Mucosa of descending colon (tissue), 3 donors: ENCODE measurements at places on chromosomes 7 and 10. TPM values are rescaled to one million over a fixed set of nuclear protein-coding genes. Genes with fewer than 3 reads are reported as not detected.

DNA sequence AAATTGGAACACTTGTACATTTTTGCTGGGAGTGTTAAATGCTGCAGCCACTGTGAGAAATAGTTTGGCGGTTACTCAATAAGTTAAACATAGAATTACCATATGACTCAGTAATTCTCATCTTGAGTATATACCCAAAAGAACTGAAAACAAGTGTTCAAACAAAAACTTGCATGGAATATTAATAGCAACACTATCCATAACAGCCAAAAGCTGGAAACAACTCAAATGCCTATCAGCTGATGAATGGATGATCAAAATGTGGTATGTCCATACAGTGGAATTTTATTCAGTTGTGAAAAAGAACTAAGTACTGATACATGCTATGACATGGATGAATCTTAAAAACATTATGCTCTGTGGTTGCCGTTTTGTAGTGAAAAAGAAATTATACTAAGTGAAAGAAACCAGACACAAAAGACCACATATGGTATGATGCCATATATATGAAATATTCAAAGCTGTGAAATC is 63.0 kb upstream of the SP4 start:
- no peak for DNase-seq

- DNase-seq, result no peak
Observed at GRCh38 chr7:45713669-45714520, 139.7 kb downstream of the ADCY1 start.

GRCh38 chr7:133851411-133851810 is 275.7 kb upstream of the LRGUK start:
- DNase-seq, result no peak

DNA sequence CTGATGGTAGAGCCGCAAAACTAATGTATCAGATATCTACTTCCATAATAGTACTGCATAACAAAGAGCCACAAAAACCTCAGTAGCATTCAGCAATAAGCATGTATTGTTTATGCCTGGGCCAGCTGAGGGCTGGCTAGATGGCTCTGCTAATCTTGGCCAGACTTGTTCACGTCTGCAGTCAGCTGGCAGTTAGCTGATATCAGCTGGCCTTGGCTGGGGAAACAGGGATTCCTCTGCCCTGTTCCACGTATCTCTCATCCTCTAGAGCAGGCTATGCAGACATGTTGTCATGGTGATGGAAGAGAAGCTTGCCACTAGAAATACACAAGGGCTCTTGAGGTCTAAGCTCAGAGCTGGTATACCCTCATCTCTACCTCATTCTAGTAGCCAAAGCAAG is 62.9 kb downstream of the GRM8 start:
- no peak for DNase-seq

Gene GRID2IP
- total RNA-seq, result 0.58 TPM

DNA sequence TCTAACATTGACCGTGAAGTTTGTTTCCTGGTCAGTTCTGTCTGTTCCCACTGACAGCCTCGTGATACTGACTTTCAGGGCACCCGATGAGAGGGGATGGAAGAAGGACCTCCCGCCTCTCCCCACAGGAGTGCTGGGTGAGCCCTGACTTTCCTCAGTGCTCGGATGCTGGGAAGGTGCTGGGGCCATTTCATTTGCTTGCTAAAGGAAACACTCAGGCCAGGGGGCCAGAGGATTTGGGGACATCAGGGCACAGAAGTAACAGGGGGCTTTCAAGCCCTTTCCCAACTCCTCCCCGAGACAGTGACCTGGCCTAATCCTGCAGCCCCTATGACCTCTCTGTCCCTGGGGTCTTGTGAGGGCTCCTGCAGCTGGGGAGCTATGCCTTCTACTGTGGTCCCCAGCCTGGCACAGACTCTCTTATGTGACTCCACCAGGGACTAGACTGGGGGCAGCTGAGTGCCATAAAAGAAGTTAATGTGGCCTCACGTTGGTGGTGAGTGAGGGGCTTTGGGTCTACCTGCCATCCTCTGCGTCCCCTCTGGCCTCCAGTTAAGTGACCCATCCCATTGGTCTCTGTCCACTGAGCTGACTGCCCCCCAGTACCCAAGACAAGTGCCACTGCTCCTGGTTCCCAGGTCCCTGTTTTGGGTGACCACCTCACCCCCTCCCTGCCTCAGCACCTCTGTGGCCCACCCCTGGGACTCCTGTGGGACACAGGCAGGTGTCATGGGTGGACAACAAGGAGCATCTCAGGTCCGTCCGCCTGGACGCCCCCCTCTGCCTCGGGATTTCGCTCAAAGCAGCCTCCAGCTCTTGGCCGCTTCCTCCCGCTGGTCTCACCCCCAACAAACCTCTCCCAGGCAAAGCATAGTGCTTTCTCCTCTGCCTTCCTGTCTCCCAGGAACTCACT is 33.4 kb upstream of the HSPA12A start:
- DNase-seq, result no peak

GRCh38 chr7:141654551-141654950 is 47.4 kb downstream of the DENND11 start:
- peak; percentile 44 for DNase-seq

DNA sequence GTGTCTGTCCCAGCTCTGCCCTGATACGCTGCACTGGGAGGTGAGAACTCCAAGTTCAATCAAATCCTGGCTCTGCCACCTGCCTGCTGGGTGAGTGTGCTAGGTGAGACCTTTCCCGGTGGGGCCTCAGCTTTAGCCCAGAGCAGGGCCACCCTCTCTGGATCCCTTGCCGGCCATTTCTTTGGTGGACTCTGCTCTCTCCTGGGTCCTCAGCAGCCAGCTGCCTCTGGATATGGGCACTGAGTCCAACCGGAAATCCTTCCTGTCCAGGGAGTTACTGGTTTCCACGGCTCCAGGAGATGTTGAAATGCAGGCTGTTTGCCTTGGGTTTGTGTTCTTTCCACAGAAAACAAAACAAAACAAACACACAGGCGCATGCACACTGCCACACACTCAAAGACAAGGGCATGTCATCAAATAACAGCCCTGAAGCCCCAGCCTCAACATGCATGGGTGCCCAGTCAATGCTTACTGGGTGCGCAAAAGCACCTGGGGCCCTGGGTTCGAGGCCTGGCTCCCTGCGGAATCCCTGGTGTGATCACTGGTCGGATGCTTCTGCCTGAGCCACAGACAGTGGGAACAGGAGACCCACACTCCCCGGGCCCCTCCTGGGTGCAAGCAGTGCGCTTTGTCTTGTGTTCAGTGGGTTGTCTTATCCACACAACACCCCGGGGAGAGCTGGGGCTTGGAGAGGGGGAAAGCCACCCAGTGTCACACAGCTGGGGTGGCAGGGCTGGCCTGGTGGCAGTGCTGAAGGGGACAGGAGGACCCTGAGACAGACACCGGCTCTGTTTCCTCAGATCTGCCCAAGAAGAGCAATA is 33.1 kb downstream of the PPIF start:
- peak; percentile 44 for DNase-seq

- DNase-seq, result no peak
Observed at GRCh38 chr7:117673839-117674238, 194.0 kb downstream of the CFTR start.

Gene TMEM254
- 34.5 TPM for total RNA-seq

GRCh38 chr7:101743241-101743994 is 74.0 kb upstream of the CUX1 start:
- DNase-seq, result peak; percentile 69

DNA sequence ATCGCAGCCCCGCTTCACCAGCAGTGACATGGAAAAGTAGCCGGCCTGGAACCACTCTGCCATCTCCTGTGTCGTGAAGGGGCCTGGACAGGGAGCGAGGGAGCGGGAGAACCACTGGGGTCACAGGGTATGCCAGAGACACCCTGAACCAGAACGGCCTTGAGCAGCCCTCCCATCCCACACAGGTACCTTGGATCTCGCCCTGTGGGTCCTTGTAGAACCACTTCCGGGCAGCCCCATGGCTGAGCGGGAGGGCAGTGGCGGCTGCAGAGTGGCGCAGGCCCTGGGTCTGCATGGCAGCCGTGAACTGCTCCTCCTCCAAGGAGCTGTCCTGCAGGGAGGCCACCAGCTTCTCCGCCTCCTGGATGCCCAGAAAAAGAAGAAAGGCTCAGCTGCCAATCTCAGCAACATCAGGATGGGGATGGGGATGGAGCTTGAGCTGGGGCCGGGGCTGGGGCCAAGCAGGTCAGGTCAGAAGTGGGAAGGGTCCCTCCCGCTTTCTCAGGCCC is 9.5 kb downstream of the GIGYF1 start:
- DNase-seq, result no peak

DNA sequence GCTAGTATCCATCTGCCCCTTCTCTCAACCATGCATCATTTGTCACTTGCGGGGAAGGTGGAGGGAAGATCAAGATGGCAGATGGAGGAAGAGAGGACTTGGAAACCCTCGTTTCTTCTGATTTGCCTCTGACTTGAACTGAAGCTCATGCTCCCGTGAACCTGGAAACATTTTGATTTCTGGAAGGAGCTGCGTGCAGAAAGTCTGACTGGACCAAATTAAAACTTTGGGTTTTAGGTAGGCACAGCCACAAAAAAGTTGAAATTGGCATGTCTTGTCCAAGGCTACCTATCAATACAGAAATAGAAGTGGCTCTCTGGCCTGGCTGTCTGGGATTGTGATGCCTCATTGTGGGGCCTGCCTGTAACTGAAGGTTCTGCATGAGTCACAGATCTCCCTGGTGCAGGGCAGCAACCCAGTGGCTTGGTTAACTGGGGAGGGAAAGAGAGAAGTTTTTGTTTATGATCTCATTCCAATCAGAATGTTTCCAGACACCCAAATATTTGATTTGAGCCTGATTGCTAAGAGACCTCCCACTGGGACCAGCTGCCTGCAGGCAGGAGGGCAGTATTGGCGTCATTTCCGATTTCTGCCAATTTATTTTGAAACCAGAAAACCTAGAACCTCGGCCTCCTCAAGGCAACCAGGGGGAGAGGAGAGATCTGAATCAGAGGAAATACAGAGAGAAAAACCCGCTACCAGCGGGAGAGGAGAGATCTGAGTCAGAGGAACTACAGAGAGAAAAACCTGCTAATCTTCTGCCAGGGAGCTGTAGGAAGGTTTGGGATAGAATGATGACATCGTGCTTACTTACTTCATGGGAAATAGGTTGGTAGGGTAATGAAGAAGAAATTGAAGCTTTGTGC is 363.6 kb downstream of the ANKRD30A start:
- DNase-seq, result no peak

- peak; percentile 95 for DNase-seq
Observed at GRCh38 chr7:95596198-95597063, at the start of gene PDK4. PDK4 (minus strand) TSS chr7:95596516; CDS start chr7:95596293, 223 bp downstream.

GRCh38 chr7:38585572-38586354 is 45.4 kb downstream of the AMPH start:
- DNase-seq, result no peak

- DNase-seq, result peak; percentile 68
Observed at GRCh38 chr10:97332591-97333350, 1.8 kb downstream of the FRAT2 start.

DNA sequence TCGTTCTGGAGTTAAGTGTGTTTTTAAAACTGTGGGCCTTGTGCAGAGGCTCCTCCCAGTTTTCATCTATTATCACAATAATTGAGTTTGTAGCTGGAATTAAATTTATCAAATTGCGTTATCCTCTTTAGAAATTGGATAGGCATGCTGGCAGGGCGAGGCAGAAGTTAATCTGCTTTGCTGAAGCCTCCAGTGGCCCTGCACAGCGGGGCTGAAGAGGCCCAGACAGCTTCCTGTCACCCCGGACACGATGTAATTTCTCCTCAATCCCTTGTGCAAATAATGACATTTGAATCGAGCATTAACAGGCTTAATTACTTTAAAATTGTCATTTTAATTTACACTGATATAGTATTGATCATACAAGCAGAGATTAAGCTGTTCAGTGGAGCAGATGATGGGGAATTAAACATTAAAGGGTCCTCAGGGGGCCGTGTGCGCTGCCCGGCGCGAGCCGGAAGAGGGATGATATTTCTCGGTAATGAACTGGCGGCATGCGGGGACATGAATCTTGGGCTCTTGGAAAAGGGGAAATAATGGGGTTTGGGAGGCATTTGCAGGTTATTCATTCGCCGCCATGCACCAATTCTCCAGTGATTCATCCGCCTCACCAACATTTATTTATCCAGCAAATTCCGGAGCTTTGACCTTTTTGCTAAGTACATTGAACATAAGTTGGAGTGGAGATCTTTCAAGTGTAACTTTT is 118.5 kb downstream of the NKX6-2 start:
- no peak for DNase-seq

Gene PNLIPRP2
- 2.8 TPM for total RNA-seq

GRCh38 chr7:135862586-135863340 is 114.2 kb upstream of the FAM180A start:
- DNase-seq, result no peak

Gene H2BK1
- total RNA-seq, result not detected

Gene AKR1E2
- 8.0 TPM for total RNA-seq

DNA sequence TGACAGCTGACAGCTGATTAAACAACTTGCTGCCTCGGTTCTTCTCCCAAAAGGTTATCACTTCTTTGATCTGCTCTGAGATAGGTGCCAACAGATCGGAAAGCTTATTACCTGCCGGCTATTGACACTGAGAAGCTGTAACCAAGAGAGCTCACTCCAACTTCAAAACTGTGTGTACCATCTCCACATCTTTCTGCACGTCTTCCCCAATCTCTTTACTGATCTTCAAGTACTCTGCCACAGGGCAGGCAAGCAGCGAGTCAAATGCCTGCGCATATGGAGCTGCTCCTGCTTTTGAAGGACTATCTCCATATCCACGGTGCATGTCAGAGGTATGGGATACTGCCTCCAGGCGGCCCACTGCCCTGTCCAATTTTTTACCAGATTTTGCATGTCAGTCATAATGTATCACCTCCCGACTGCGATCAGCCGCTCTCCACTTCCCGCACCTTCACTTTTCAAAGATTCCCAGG is 352 bp upstream of the ZNF485 start:
- DNase-seq, result no peak

Gene GPAM
- 5.8 TPM for total RNA-seq

- DNase-seq, result no peak
Observed at GRCh38 chr10:50437248-50437647, 185.9 kb upstream of the ASAH2 start.

DNA sequence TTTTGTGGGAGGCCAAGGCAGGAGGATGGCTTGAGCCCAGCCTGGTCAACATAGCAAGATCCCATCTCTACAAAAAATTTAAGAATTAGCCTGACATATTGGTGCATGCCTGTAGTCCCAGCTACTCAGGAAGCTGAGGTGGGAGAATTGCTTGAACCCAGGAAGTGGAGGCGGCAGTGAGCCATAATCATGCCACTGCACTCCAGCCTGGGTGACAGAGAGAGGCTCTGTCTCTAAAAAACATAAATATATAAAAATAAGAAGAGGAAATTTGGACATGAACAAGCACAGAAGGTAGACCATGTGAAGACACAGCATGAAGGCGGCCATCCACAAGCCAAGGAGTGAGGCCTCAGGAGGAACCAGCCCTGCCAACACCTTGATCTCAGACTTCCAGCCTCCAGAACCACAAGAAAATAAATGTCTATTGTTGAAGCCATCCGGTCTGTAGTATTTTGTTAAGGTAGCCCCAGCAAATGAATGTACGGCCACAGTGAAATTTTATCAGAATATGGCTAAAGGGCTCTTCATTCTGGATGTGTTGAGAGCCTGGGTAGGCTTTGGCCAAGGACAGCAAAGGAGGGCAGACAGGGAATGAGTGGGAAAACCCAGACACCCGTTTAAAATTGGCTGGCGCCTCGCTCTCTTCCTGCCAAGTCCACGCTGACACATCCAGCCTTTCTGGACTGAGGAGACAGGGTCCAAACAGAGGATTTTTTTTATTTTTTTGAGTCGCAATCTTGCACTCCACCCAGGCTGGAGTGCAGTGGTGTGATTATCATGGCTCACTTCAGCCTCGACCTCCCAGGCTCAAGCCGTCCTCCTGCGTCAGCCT is 12.9 kb upstream of the GRID2IP start:
- DNase-seq, result no peak
